Common myeloid progenitor, CD34-positive (primary cell): ENCODE measurements at places on chromosomes 3 and 15.

DNA sequence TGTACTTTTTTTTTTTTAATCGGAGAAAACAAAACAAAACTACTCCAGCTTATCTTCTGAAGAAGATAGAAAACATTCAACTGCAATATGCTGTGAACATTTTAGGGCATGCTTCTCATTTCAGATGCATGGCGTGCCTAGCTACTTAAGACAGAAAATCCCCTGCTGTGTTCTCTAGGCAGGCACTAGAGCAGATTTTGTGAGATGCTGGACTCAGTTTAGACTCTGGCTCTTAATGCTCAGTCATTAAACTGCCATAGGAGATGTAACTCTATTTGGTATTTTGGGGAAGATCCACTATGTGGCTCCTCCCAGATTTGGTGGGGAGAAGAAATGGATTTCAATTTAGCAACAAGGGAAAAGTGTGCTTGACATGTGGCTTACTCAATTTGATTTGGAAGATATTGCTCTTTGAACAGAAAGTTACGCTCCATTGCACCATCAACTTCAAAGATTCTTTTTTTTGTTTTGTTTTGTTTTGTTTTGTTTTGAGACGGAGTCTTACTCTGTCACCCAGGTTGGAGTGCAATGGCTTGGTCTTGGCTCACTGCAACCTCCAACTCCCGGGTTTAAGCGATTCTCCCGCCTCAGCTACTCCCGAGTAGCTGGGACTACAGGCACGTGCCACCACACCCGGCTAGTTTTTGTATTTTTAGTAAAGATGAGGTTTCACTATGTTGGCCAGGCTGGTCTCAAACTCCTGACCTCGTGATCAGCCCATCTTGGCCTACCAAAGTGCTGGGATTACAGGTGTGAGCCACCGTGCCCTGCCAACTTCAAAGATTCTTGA, 62.0 kb upstream of the LEKR1 start:
- H3K27ac ChIP-seq, result no peak overlapping the region
- H3K36me3 ChIP-seq, result no peaks in the 10 kb centered on the region
- H3K4me3 ChIP-seq, result no peak overlapping the region
- H3K4me1 ChIP-seq, result peaks cover 6% of the 10 kb centered on the region
- H3K27me3 ChIP-seq, result no peaks in the 10 kb centered on the region

GRCh38 chr3:131795390-131796090, 239.3 kb downstream of the CPNE4 start:
- no peak overlapping the region for H3K27ac ChIP-seq
- H3K36me3 ChIP-seq, result no peaks in the 10 kb centered on the region
- peak; percentile 64 for DNase-seq
- no peaks in the 10 kb centered on the region for H3K27me3 ChIP-seq
- no peak overlapping the region for H3K4me3 ChIP-seq

- DNase-seq, result no peak
- no peaks in the 10 kb centered on the region for H3K36me3 ChIP-seq
- H3K4me1 ChIP-seq, result no peaks in the 10 kb centered on the region
- no peak overlapping the region for H3K4me3 ChIP-seq
Observed at GRCh38 chr3:21747376-21747775, 3.6 kb downstream of the ZNF385D start.

DNA sequence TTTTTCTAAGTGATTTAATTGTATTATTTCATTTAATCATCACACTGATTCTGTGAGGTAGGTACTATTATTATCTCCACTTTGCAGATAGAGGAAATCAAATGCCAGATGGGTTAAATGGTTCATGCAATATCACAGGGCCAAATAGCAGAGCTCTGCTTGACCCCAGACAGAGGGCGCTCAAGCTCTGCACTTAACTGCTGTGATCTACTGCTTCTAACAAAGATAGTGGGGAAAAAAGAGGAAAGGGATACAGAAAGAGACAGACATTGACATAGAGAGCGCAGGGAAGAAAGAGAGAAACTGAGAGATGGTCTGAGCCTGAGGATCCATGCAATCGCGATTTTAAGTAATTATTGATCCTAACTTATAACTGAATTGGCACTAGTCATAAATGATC, 279.1 kb upstream of the THRB start:
- H3K27ac ChIP-seq, result no peak overlapping the region
- H3K4me3 ChIP-seq, result no peak overlapping the region
- no peaks in the 10 kb centered on the region for H3K27me3 ChIP-seq
- H3K36me3 ChIP-seq, result no peaks in the 10 kb centered on the region
- H3K4me1 ChIP-seq, result no peaks in the 10 kb centered on the region

DNA sequence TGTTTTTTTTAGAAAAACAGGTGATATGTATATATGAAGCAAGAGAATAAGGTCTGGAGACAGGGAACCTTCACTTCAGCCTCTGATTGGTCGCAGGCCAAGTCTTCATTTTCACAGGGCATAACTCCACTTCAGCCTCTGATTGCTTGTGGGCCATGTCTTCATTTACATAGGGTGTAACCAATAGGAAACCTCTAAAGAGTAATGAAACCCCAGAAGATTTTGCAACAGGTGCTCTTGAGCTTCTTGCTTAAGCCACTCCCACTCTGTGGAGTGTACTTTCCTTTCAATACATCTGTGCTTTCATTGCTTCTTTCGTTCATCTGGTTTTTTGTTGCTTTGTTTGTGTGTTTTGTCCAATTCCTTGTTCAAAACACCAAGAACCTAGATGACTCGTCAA, 22.6 kb upstream of the SCG3 start:
- no peak overlapping the region for H3K4me3 ChIP-seq
- no peaks in the 10 kb centered on the region for H3K36me3 ChIP-seq
- no peaks in the 10 kb centered on the region for H3K4me1 ChIP-seq
- DNase-seq, result no peak
- H3K27me3 ChIP-seq, result no peaks in the 10 kb centered on the region

- no peaks in the 10 kb centered on the region for H3K36me3 ChIP-seq
- H3K27ac ChIP-seq, result no peak overlapping the region
- no peak for DNase-seq
Observed at GRCh38 chr3:194476784-194477183, 10.0 kb downstream of the ATP13A3 start.

DNA sequence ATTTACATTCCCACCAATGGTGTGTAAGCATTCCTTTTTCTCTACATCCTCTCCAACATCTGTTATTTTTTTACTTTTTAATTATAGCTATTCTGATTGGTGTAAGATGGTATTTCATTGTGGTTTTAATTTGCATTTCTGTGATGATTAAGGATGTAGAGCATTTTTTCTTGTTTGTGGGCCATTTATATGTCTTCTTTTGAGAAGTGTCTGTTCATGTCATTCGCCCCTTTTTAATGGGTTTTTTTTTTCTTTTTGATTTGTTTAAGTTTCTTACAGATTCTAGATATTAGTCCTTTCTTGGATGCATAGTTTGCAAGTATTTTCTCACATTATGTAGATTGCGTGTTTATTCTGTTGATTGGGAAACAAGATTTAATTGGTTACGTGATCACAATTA, 14.2 kb downstream of the RAP2B start:
- no peak overlapping the region for H3K27ac ChIP-seq
- no peaks in the 10 kb centered on the region for H3K27me3 ChIP-seq
- no peaks in the 10 kb centered on the region for H3K36me3 ChIP-seq
- no peaks in the 10 kb centered on the region for H3K4me1 ChIP-seq
- DNase-seq, result no peak
- H3K4me3 ChIP-seq, result no peak overlapping the region

GRCh38 chr15:89457086-89457485, 39.3 kb downstream of the RHCG start:
- no peak for DNase-seq
- no peaks in the 10 kb centered on the region for H3K27me3 ChIP-seq
- no peak overlapping the region for H3K27ac ChIP-seq
- H3K4me1 ChIP-seq, result no peaks in the 10 kb centered on the region

- peaks cover 8% of the 10 kb centered on the region for H3K4me1 ChIP-seq
- DNase-seq, result no peak
- H3K27me3 ChIP-seq, result no peaks in the 10 kb centered on the region
- no peaks in the 10 kb centered on the region for H3K36me3 ChIP-seq
- H3K4me3 ChIP-seq, result no peak overlapping the region
Observed at GRCh38 chr3:46551615-46552014, 14.5 kb downstream of the LRRC2 start.

- H3K36me3 ChIP-seq, result no peaks in the 10 kb centered on the region
- no peaks in the 10 kb centered on the region for H3K27me3 ChIP-seq
- no peak overlapping the region for H3K27ac ChIP-seq
- no peak for DNase-seq
- H3K4me3 ChIP-seq, result no peak overlapping the region
- H3K4me1 ChIP-seq, result no peaks in the 10 kb centered on the region
Observed at GRCh38 chr15:81795899-81796298, 249.9 kb downstream of the MEX3B start.

GRCh38 chr3:42698216-42698910, 4.2 kb downstream of the HHATL start:
- no peaks in the 10 kb centered on the region for H3K4me1 ChIP-seq
- DNase-seq, result no peak
- no peaks in the 10 kb centered on the region for H3K27me3 ChIP-seq
- H3K36me3 ChIP-seq, result no peaks in the 10 kb centered on the region
- no peak overlapping the region for H3K27ac ChIP-seq
- H3K4me3 ChIP-seq, result no peak overlapping the region

GRCh38 chr15:30865257-30865656, 38.5 kb upstream of the FAN1 start:
- H3K4me3 ChIP-seq, result no peak overlapping the region
- no peak overlapping the region for H3K27ac ChIP-seq

- H3K27me3 ChIP-seq, result no peaks in the 10 kb centered on the region
- DNase-seq, result no peak
- no peaks in the 10 kb centered on the region for H3K36me3 ChIP-seq
- H3K4me1 ChIP-seq, result no peaks in the 10 kb centered on the region
- no peak overlapping the region for H3K4me3 ChIP-seq
- H3K27ac ChIP-seq, result no peak overlapping the region
Observed at GRCh38 chr3:123832692-123833397, 51.3 kb downstream of the MYLK start.

- H3K4me1 ChIP-seq, result no peaks in the 10 kb centered on the region
- H3K27me3 ChIP-seq, result peaks cover 10% of the 10 kb centered on the region
- no peaks in the 10 kb centered on the region for H3K36me3 ChIP-seq
- no peak overlapping the region for H3K4me3 ChIP-seq
- DNase-seq, result peak; percentile 2
- H3K27ac ChIP-seq, result no peak overlapping the region
Observed at GRCh38 chr15:23073890-23074646, 34.7 kb upstream of the TUBGCP5 start.

- no peak overlapping the region for H3K27ac ChIP-seq
- no peak overlapping the region for H3K4me3 ChIP-seq
- peaks cover 2% of the 10 kb centered on the region for H3K27me3 ChIP-seq
- no peaks in the 10 kb centered on the region for H3K36me3 ChIP-seq
- no peak for DNase-seq
Observed at GRCh38 chr3:140501061-140501769, 176.6 kb upstream of the TRIM42 start.

GRCh38 chr3:173891272-173892100, 493.9 kb downstream of the NLGN1 start:
- H3K27me3 ChIP-seq, result no peaks in the 10 kb centered on the region
- H3K27ac ChIP-seq, result no peak overlapping the region
- no peak overlapping the region for H3K4me3 ChIP-seq
- H3K4me1 ChIP-seq, result peaks cover 4% of the 10 kb centered on the region
- peak; percentile 64 for DNase-seq
- H3K36me3 ChIP-seq, result no peaks in the 10 kb centered on the region
